ENCODE measurements at places on chromosomes 1 and 21. TPM values are rescaled to one million over a fixed set of nuclear protein-coding genes. Genes with fewer than 3 reads are reported as not detected.

MAP1LC3C gene
- not detected for total RNA-seq

HPCAL4 gene
- 0.18 TPM for total RNA-seq

SERPINC1 gene
- total RNA-seq, result 0.27 TPM

AMY2B gene
- total RNA-seq, result 7.3 TPM

CLDN8 gene
- total RNA-seq, result not detected

OR14C36 gene
- total RNA-seq, result not detected

BRWD1 gene
- 29.3 TPM for total RNA-seq

FABP3 gene
- not detected for total RNA-seq

S100A5 gene
- total RNA-seq, result 2.0 TPM

FAM43B gene
- total RNA-seq, result not detected

PLA2G4A gene
- total RNA-seq, result 0.09 TPM

FCGR2B gene
- 0.21 TPM for total RNA-seq

RNASEL gene
- 3.6 TPM for total RNA-seq

OPTC gene
- not detected for total RNA-seq
